ENCODE measurements at places on chromosomes 6 and 20. TPM values are rescaled to one million over a fixed set of nuclear protein-coding genes. Genes with fewer than 3 reads are reported as not detected.

DNA sequence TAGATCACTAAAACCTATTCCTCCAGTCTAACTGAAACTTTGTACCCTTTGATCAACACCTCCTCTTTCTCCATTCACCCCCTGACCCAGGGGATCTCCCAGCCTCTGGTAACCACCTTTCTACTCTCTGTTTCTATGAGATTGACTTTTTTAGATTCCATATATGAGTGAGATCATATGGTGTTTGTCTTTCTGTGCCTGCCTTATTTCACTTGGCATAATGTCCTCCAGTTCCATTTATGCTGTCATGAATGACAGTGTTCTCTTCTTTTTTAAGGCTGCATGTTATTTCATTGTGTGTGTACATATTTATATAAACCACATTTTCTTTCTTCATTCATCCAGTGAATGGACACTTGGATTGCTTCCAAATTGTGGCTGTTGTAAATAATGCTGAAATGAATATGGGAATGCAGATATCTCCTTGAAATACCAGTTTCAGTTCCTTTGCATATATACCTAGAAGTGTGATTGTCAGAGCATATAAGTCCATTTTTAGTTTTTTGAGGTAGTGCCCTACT, 57.7 kb downstream of the DHX35 start:
- DNase-seq = peak; percentile 74

The KCNB1 gene
- not detected for total RNA-seq

The SDCBP2 gene
- 3.2 TPM for total RNA-seq

The OTOR gene
- not detected for total RNA-seq

DNA sequence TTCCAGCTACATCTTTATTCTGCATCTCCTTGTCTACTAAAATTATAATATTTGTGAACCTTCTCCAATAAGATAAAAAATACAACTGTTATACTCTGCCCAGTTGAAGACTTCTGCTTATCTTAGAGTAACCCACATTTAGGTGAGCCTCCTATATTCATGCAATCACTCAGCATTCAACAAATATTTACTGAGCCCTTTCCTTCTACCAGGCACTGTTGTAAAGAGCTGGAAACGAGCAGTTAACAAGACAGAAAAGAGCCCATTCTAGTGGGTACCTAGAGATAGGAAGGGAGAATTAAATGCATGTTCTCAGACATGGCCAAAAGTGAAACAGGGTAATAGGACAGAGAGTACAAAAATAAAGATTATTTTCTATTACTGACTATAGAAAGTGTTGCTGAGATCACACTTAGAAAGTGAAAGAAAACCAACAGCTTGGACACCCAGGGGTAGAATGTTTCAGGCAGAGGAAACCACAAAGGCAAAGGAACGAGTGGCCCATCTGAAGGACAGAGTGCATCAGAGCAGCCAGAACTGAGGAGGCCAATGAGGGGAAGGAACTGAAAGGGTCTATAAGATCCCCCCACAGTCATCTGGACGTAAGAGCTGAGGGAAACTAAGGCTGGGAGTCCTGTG, 50.8 kb upstream of the SMLR1 start:
- no peak for DNase-seq

- DNase-seq = peak; percentile 62
Observed at GRCh38 chr6:49550492-49551077, at the start of gene C6orf141. TSS of gene C6orf141 (plus strand) at chr6:49550668. CDS start at chr6:49550793, 125 bp downstream.

The METTL24 gene
- not detected for total RNA-seq

- no peak for DNase-seq
Observed at GRCh38 chr6:125872259-125872921, 81.6 kb downstream of the NCOA7 start.

DNA sequence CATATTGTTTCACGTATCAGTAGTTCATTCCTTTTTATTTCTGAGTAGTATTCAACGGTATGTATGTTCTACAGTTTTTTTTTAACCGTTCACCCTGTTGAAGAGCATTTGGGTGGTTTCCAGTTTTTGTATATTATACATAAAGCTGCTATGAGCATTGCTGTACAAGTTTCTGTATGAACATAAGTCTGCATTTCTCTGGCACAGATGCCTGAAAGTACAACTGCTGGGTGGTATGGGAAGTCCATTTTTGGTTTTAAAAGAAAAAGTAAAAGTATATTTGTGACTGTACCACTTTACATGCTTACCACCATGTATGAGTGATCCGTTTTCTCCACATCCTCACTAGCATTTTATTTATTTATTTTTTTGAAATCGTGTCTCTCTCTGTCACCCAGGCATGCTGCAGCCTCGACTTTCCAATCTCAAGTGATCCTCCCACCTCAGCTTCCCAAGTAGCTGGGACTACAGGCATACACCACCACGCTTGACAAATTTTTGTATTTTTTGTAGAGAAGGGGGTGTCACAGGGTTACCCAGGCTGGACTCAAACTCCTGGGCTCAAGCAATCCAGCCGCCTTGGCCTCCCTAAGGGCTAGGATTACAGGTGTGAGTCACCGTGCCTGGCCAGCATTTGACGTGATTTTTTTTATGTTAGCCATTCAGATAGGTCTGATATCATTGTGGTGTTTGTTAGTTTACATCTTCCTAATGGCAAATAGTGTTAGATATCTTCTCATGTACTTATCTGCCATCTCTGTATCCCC, 11.0 kb upstream of the SIM1 start:
- DNase-seq = no peak

GRCh38 chr6:39344821-39345280, 22.3 kb upstream of the KCNK16 start:
- DNase-seq = no peak

DNA sequence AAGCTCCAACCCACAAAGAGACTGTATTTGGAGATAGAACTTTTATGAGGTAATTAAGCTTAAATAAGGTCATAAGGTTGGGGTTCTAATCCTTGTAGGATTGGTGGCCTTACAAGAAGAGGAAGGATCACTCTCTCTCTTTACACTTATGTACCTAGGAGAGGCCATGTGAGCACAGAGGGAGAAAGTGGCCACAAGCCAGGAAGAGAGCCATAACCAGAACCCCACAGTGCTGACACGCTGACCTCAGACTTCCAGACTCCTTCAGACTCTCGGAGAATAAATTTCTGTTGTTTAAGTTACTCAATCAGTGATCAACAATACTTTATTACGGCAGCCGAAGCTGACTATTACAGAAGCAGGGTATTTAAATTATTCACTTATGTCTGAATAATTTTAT, 430.5 kb upstream of the EPHA7 start:
- no peak for DNase-seq

GRCh38 chr6:72619883-72620696, 1.8 kb upstream of the KCNQ5 start:
- peak; percentile 91 for DNase-seq

GRCh38 chr20:47574616-47575364, 73.1 kb downstream of the NCOA3 start:
- DNase-seq = no peak

The DNAH8 gene
- not detected for total RNA-seq

DNA sequence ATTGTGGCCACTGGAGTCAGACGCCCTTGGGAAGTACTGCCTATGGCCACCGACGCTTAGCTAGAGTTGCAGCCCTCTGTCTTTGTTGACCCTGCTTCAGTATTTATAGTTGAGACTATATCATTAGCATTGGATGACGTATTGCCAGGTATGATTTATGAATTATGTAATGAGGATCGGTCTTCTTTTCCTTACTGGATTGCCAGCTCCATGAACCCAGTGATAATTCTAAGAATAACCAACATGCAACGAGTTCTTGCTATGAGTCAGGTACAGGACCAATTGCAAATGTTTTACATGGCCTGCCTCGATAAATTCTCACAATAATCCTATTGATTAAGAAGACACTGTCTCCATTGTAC, 63.5 kb downstream of the CLIC5 start:
- DNase-seq = no peak

- DNase-seq = no peak
Observed at GRCh38 chr20:1242530-1242929, 16.7 kb downstream of the RAD21L1 start.

- DNase-seq = peak; percentile 50
Observed at GRCh38 chr6:7145885-7146828, 38.4 kb downstream of the RREB1 start.

DNA sequence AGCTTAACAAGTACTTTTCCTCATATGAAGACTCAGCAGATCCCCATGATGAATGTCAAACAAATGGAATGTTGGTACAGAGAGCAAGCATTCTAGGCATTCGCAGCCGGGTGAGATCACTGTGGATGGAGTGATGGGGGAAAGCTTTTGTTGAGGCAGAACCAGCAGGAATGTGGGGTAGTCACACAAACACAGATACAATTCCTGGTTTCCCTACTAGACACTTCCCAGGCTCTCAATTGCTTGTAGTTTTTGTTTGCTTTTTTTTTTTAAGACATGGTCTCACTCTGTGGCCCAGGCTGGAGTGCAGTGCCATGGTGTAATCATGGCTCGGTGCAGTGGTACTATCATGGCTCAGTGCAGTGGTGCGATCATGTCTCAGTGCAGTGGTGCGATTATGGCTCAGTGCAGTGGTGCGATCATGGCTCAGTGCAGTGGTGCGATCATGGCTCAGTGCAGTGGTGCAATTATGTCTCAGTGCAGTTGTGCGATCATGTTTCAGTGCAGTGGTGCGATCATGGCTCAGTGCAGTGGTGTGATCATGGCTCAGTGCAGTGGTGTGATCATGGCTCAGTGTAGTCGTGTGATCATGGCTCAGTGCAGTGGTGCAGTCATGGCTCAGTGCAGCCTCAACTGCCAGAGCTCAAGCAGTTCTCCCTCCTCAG, 15.4 kb upstream of the IER3 start:
- DNase-seq = peak; percentile 34

The DNMT3B gene
- total RNA-seq = 1.4 TPM

DNA sequence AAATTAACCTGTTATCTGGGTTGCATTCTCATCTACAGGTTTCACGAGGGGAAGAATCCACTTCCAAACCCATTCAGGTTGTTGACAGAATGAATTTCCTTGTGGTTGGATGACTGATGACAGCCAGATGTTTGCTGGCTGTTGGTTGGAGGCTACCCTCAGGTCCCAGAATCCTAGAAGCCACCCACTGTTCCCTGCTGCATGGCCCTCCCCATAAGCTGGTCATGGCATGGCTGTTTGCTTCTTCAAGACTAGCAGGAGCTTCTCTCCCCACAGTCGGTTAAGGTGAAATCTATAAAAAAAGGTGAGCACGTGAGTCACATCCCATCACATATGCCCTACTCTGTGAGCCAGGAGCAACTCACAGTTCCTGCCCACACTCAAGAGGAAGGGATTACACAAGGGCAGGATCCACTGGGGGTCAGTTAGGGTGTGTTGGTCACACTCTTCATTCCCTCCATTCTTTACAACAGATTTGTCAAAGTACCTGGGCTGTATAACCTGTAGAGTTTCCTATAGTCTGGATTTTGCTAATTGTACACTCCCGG, 19.5 kb upstream of the RPS10 start:
- no peak for DNase-seq

- DNase-seq = no peak
Observed at GRCh38 chr6:158160932-158161539, 7.0 kb downstream of the SERAC1 start.

GRCh38 chr20:24436160-24436559, 33.3 kb upstream of the SYNDIG1 start:
- DNase-seq = no peak

DNA sequence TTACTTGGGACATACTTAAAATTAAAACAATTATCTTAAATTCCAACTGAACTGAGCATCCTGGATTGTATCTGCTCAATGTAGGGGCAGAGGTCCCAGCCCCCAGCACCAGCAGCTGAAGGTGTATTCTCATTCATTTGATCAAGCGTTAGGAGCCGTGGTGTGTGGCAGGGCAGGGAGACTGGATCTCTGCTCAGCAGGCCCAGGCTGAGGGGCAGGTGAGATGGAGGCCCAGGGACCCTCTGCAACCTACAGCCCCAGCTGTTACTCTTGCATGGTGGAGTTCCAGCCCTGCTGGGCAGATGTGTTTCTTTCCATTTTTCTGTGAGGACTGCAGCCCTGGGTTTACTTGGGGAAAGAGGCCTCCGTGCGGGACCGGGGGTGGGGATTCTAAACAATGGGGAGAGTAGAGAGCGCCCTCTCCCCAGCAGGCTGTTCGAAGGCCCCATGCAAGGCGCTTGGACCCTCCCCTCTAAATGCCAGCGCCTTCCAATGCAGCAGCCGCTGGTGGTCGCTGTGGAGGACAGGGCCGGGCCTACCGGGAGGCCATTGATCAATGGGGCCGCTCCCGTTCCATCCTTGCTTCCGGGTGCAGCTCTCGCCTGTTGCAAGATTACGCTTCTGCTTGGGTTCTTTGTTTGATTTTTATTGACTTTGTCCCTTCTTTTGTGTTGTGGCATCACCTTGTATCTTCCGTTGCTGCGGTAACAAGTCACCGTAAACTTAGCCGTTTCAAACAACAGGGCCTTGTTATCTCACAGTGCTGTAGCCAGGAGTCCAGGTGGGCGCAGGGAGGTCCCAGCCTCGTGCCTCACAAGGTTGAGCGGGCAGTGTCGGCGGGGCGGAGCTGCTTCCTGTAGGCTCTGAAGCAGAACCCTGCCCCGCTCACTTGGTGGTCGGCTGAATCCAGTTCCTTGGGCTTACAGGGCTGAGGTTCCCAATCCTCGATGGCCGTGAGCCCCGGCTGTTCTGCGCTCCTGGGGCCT, 134.8 kb upstream of the PHACTR3 start:
- DNase-seq = no peak

GRCh38 chr6:64334636-64335035, 699.0 kb downstream of the PHF3 start:
- no peak for DNase-seq

- no peak for DNase-seq
Observed at GRCh38 chr6:163151212-163151611, 263.3 kb upstream of the QKI start.

The COL9A3 gene
- not detected for total RNA-seq

The NOTCH4 gene
- 1.1 TPM for total RNA-seq

DNA sequence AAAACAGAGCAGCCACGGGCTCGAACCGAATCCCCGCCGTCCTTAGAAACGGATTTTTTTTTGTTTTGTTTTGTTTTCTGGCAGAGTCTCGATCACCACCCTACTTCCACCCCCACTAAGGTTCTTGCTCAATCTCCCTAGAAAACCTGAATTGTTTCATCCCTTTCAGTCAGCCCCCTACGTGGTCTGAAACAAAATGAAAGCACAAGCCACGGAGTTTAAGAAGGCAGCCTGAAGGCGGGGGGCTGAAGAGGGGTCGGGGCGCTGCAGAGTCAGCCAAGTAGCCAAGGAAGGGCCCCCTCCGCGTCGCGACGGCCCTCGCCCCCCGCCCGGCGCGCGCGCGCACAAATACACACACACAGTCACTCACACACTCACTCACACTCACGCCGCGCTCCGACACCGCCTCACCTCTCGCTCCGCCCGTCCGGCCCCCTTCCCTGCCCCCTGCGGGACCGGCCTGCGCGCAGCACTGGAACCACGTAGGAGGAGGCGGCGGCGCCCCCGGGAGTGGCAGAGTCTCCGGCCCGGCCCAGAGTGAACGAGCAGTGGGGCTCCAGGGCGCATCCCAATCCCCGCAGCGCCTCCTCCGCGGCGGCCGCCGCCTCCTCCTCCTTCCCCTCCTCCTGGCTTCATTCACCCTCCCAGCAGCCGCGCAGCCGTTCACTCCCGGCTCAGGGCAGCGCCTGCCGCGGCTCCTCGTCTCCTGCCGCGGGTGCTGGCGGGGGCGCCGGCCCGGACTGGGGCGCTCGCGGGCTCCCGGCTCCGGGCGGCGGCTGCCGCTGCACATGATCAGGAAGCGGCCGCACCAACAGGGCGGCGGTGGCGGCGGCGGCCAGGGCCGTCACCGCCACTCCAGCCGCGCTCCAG, 1.4 kb downstream of the ATXN1 start:
- DNase-seq = peak; percentile 81

GRCh38 chr6:113125626-113126025, 731.5 kb upstream of the MARCKS start:
- no peak for DNase-seq
